ENCODE measurements at places on chromosomes 1 and 21.

GRCh38 chr1:52423771-52424170 is 19.4 kb downstream of the PRPF38A start:
- DNase-seq: peak; percentile 27

DNA sequence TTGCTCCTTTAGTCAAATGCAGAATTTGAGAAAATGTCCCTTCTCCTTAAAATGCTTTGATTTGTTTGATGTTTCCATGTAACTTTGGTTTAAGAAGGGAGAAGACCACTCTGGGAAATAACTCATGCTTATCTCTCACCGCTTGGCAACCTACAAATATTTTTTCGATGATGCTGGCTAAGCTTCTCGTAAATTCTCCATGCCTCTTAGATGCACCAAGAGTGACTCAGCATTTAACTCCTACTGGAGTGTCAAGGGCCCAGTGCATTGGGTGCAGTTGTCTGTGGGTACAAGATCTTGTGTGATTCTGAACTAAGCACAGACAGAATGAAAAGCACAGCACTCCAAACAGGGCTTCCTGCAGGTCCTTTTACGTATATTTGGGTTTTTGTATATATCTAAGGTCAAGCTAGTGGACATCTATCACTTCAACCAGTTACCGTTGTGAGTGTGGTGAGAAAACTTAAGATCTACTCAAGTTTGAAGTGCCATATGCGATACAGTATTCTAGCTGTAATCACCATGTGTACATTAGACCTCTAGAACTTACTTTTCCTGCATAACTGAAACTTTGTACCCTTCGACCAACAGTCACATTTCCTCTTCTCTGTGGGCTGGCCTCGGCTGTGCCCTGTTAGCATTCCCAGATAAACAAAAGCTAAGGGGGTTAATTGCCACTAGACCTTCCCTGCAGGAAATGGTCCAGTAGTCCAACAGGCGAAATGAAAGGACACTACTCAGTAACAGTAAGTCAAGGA is 55.8 kb downstream of the COL18A1 start:
- DNase-seq: no peak

DNA sequence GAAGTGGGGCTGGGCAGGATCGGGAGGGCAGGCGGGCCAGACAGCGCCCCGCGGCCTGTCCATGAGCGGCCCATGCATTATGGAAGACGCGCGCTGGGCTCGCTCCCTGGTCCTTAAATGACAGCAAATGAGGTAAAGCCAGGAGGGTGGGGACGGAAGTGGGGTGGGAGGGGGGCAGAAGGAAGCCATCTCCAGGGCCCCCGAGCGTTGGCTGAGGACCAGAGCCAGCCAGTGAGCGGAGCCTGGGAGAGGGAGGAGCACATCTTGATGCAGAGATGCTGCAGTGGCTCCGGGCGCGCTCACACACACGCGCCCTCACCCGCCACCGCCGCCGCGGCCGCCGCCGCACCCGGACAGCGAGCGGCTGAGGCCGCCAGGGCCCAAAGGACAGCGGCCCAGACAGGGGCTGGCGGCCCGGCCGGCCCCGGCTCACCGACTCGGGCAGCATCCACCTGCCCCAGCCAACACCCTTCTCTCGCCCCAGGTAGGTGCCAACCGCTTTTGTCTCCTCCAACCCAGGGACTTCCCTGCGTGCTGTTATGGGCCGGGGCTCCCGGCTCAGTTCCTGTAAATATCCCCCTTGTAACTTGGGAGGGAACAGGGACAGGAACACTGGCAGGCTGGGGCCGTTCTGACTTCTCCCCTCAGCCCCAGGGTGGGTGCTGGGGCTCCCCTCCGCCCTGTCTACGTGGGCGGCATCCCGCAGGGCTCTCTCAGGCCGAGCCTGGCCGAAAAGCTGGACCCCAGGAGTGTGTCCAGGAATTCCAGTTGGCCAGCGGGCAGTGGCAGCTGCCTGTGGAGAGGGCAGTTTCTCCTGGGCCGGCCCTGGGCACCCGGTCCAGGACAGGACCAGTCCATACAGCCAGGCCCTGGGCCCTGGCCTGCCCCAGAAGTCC is at the start of gene CNTN2:
TSS of gene CNTN2 (plus strand) at position 302 of the 896 bp plus-strand sequence. CDS start 9,974 bp downstream, outside the sequence.
- no peak for DNase-seq

DNA sequence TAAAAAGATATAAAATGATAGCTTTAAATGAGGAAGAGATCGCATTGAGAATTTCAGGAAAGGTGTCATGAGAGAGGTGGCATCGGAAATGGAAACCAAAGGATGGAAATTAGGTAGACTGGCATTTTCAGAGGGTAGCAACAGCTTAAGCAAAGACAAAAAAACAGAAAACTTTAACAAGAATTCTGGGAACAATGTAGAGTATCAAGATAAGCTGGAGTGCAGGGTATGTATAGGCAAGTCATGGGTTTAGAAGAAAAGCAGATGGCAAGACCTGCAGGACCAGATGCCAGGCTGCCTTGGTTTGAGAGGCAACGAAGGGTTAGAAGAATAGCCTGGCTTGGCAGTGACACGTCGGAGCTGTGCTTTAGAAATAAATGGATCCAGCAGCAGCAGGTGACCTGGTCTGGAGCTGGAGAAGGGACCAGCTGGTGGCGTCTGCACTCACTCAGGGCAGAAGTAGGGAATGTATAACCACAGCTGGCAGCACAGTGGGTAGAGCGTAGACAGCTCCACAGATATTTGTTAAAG is 149.4 kb upstream of the TIAM1 start:
- DNase-seq: no peak
